Frontal cortex (tissue), 4 donors: ENCODE measurements at places on chromosomes 5 and 9.
A peak's percentile ranks its signal among the peaks of the same experiment; 100 is the strongest.

DNA sequence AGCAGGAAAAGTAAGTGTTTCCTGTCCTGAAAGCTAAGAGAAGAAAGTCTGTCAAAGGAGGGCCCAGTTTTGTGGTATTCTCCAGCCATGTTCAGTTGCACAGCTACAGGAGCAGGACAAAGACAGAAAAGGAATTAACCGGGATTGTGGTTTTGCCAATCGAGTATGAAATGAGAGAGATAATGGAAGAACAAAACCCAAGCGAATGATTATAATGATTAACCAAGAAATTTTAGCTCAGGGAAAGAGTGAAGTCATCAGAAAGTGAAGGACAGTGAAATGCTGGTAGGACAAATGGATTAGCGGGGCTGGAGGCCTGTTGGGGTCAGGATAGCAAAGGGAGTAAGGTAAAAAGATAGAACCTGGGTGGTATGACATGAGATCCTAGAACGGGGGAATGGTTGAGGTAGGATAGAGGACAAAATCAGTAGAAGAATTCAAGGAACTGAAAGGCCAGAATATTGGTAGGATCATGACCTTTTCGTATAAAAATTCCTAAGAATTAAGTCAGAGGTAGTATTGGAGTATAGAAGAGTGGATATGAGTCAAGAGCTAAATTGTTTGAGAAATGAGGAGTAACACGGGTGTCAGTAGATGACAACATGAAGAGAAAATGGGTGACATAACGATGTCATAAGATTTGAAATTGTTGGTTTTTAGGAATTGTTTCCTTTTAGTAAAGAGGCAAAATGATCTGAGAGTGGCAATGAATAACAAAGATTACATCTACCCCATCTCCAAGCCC is 52.8 kb downstream of the DIAPH1 start:
- no peak for DNase-seq

- no peak for DNase-seq
Measured at GRCh38 chr9:83155733-83156132, 92.8 kb upstream of the RASEF start.

GRCh38 chr9:125889476-125890419 is 142.6 kb downstream of the PBX3 start:
- DNase-seq: peak; percentile 73

GRCh38 chr9:90988318-90988717 is 186.7 kb downstream of the SYK start:
- no peak for DNase-seq

GRCh38 chr5:72397836-72398235 is 77.7 kb downstream of the PTCD2 start:
- no peak for DNase-seq

DNA sequence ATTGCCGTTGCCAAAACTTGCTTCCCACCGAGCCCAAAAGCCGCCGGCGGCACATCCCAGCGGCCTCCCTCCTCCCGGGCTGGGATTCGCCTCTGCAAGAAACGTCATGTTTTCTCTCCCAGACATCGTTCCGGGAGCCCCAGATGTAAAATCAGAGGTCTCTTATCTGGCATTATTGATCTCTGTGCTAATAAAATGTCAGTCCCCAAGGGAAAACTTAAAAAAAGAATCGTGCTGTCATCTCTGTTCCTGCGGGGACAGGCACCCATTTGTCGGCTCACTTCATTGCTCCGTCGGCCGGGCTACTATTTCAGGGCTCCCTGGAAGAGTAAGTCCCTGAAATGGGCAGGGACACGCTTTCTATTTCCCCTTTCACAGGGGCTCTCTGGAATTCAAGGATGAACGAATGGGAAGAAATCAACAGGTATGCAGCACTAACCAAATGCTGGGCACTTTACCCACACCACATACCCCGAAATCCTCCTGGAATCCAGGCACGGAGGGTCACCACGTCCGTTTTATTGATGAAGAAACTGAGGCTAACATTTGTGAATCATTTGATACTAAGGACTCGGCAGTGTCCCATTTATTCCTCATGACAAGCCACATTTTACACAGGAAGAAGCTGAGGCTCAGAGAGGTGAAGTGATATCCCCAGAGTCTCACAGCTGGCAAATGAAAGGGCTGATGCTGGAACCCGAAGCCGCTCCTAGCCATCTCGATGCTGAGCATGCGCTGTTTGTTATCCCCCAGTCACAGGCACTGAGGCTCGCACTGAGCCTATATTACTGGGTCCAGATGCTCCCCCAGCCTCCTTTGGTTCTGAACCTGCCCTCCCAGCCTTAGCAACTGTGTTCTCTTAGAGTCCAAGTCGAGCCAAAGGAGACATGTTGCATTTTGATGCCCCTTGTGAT is 35.7 kb upstream of the MSX2 start:
- DNase-seq: no peak

- DNase-seq: no peak
Measured at GRCh38 chr9:108860354-108860753, 1.7 kb upstream of the ACTL7A start.

DNA sequence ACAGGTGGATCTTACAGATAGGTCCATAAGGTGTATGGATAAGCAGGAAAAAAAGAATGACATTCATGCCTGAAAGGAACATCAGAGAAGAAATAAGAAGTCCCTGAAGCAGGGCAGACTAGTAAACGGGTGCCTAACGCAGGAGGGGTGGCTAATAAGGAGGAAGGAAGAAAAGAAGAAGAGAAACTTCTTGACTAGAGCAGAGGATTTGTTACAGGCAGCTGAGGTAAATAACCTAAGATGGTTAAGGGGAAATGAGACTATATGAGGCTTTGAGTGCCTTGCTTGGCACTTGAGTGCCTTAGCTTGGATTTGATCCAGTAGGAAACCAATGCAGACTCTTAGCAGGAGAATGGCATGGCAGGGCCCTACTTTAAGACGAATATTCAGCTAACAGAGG is 313.5 kb upstream of the PDE4D start:
- DNase-seq: no peak

DNA sequence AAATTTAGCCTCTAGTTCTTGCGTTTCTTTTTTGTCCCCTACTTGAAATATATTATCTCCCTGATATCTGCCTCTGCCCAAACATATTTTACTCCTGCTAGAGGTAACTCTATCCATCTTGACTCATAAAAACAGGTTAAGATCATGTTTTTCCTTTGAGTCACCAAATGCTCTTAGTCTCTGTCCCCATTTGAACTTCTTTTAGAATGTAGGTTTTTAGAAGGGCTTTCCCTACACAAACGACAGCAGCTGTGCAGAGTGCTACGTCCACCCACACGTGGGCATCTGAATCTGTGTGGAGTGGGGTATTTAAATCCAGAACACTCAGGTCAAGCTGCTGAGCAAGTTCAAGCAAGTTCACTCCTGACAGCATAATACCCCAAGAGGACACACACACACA is 2.2 kb downstream of the HSD17B3 start:
- no peak for DNase-seq

GRCh38 chr5:179823937-179824744 is 3.4 kb downstream of the SQSTM1 start:
- no peak for DNase-seq

DNA sequence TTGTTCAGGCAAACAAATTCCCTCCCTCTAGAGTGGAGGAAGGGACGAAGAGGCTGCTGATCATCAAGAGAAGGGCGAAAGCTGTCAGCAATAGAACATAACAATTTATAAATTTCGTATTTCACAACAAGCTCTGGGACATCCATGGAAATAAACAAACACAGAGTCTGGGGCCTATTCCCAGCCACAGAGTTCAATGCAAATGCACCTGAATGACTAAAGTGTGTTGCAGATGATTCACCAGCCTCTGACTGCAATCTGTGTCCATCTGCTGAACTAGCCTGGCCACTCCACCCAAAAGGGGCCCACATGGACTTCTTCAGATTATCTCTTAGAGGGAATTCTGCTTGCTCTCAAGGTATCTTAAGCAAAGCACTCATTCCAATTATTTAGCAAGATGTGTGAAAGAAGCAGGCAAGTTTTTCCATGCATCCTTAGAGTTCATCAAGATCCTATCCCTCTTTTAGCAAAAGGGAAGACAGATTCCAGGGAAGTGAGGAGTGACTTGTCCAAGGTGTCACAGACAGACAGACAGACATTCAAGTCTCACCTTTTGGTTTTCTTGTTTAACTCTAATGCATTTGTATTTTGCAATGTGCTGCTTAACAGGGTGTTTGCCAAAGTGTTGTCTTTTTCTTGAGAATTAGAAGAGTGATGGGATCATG is 307.8 kb upstream of the PAPPA start:
- DNase-seq: no peak

GRCh38 chr9:79522793-79523192 is 49.0 kb upstream of the TLE4 start:
- no peak for DNase-seq

- DNase-seq: no peak
Measured at GRCh38 chr9:26974927-26975326, 18.7 kb downstream of the IFT74 start.

DNA sequence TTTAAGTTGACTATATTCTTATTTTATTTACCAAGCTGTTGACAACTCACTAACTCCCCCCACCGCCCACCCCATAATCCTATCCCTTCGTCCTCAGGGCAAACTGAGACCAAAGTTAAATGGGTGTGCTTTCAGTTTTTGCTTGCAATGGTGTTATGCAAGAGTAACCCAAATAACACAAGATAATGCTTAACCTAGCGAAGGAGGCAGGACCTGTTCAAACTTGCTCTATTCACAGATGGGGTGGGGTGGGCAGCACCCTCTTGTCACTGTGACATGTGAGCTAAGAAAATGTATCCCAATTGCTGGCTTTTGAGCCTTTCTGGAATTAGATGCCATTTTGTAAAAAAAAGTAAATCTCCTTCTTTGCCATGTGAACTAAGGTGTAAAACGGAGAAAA is 40.4 kb downstream of the GLIS3 start:
- DNase-seq: no peak

- no peak for DNase-seq
Measured at GRCh38 chr5:159669559-159669958, 246.7 kb upstream of the ADRA1B start.

- DNase-seq: no peak
Measured at GRCh38 chr5:59062986-59063683, 480.3 kb downstream of the RAB3C start.

GRCh38 chr5:10876006-10876744 is 115.1 kb upstream of the DAP start:
- DNase-seq: no peak

DNA sequence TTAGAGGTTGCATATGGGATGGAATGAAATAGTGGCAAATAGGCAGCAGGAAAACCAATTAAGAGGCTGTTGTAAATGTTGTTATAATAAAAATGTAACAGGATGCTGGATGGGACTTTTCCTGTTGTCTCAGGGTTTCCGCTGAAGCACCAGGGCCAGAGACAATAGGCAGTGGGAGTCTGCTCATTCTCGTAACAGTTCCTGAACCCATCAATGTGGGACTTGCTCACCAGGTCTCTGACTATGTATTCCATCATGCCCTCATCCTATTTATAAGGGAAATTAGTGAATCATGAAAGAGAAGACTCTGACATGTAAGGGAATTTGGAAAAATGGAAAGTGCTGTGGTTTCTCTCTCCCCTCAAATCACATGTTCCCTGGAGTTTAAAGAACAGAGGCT is 23.5 kb upstream of the SSBP2 start:
- no peak for DNase-seq

GRCh38 chr5:84260140-84260539 is 124.5 kb downstream of the EDIL3 start:
- DNase-seq: no peak

- DNase-seq: no peak
Measured at GRCh38 chr5:124050120-124050770, 538.3 kb downstream of the CSNK1G3 start.

DNA sequence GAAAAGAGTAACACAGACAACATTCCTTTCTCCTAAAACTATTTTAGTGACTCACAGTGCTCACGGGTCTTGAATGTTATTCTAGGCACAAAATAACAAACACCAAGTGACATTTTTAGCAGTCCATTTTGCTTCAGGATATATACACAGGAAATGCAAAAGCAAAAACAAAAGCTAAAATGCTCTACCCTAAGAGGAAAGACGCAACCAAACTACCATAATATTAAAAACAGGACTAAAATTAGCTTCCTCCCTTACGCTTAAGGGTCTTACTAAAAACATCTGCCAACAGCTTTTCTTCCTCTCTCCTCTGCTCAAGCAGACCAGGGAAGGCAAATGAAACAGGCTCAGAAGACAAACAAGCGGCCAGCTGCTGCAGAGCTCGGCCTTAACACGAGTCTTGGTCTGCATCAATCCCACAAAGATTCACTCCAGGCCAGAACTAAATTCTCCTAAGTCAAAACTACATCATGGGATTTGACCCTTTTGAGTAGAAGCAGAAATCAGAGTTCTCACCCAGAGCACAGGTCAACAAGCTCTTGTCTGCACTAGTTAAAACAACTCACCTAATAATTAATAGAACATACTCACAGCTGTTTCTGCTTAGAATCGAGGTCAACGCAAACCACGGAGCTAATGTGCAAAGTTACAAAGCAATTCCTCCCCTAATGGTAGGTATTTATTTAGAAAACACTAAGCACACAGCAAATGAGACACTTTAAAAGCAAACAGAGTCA is 62.3 kb downstream of the RAPGEF1 start:
- no peak for DNase-seq

DNA sequence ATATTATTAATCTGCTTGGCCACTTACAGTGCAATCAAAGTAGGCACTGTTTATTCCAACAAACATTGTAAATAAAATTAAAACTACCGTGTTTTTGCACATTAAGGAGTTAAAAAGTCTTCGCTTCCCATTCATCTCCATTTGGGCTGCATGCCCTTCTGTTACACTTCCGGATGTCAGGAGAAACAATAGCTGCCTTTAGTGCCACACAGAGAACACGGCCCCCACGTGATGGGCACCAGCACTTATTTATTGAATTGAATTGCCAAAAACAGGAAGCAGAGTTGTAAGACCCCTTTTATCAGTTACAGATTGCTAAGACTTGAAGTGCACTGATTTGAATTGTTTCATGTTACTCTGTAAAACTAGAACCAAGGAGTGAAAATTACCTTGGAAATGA is 80.4 kb downstream of the LHFPL2 start:
- DNase-seq: no peak

DNA sequence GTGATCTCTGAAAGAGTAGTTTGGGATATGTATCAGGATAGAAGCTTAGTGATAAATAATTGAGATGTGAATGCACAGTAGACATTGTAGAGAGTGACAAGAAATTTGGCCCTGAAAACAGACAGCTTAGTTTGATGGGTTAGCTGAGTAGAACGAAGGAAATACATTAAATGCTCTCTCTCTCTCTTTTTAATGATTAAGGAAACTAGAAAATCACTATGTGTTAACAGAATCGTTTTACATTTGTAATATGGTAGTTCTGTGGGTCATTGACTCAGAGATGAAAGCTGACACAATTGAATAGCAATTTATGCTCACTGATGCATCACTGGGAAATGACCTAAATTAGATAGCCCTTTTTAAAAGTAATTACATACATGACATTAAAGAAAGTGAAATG is 739.8 kb upstream of the PTPRD start:
- no peak for DNase-seq
